HCT116 (cell line): ENCODE measurements at places on chromosomes 2 and 18. TPM values are rescaled to one million over a fixed set of nuclear protein-coding genes. Genes with fewer than 3 reads are reported as not detected.

DNA sequence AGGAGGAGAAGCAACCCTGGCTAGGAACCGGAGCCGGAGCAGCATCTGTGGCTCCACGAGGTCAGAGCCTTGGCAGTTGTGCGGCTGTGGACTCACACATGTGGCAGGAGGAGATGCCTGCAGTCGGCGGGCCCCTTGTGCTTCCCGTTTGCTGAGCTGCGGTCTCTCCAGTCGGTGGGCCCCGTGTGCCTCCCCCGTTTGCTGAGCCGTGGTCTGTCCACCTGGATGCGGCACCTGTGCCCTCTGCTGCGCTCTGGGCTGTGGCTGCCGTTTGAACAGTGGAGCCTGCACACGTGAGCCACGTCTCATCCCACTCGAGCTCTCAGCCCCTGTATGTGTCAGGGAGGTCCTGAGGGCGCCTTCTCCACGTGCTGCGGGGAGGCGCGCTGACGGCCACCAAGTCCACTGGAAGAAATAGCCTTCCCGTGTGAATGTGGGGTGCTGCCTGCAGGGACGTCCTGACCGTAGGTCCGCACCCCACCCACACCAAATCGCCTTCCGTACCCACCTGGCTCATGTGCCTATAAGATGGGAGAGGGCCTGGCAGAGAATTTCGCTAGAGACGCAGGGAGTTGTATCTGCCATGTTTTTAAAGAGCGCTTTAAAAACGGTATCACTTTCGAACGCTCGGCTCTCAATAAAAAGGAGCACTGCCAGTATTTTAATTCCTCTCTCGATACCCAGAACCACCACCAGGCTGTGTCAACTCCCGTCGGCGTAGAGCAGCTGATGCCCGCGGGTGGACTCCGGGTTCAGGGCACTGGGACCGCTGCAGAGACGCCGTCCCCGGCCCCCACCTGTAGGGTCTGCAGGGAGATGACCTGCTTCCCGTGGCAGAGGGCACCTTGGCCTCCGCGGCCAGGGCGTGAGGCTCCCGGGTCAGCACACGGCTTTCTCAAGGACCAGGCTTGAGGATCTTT is 117.0 kb downstream of the NFATC1 start:
- DNase-seq: no peak

GRCh38 chr2:234565201-234565600 is 68.3 kb upstream of the ARL4C start:
- no peak for DNase-seq

DNA sequence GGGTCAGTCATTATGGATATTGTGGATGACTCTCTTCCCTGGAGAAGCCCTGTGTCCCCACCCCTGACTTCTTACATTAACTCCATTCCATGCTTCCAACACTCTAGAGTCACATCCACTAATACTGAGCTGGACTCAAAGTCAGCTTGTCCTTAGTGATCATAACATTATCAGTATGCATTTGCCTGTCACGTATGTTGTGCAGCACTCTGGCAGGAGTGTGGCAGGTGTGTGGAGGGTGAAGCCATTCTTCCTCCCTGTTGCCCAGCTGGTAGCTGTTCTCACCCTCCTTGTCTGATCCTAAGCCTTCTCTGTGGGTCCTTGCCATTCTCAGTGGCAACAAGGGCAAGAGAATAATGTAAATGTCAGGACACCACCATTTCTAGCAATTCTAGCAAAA is 334.1 kb upstream of the RAB6C start:
- no peak for DNase-seq

GRCh38 chr2:220980966-220981675 is 591.0 kb downstream of the EPHA4 start:
- no peak for DNase-seq

- peak; percentile 45 for DNase-seq
These were observed 125.4 kb downstream of the TPO start for GRCh38 chr2:1538663-1539062.

DNA sequence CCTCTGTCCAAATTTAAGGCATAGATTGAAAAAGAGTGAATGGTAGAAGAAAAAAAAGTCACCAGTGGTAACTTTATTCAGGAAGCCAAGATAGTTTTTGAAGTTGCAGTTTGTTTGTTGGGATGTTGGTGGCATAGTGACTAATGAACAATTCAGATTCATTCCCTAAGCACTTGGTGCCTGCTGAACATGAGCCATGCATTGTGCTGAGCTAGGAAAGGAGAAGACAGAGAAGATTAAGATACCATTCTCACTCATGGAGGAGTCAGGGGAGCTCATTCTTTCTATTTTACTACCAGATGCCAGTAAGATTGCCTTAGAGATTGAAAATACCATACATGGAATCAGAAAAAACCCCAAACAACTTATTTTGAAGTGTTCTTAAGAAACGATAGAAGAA is 25.1 kb downstream of the MEIS1 start:
- DNase-seq: no peak

DNA sequence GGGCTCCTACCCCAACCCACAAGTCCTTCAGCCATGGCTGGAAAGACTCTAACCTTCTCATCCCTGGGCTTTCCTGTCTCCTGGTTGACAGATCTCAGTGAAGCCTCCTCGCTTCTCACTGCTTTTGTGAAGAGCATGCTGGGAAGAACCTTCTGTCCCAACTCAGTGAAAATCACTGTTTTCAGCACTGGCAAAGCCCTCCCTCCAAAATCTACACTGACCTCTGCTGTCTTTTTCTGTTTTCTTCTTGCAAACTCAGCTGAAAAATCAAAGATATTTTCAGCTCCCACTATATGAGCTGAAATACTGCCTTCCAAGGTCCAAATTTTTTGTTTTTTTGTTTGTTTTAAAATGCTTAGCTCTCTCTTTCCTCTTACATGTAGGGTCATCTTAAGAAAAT is 266.3 kb upstream of the AGAP1 start:
- DNase-seq: no peak

DNA sequence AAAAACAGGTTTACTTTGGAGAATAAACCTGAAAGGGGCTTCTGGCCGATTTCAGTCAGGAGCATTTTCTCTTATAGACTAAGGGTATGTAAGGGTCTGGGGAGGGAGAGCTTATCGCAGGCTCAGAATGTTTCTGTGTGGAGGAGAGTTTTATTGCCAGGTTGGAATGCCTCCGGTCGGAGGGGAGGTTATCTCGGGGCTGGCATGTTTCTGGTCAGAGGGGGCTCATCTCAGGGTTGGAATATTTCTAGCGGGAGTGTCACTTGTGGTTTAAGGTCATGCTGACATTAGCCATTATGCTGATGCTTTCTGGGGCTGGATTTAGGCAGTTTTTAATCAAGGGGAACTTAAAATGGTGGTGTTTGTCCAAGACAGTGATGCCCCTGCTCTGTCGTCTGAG is 333.6 kb downstream of the METTL4 start:
- DNase-seq: no peak

DNA sequence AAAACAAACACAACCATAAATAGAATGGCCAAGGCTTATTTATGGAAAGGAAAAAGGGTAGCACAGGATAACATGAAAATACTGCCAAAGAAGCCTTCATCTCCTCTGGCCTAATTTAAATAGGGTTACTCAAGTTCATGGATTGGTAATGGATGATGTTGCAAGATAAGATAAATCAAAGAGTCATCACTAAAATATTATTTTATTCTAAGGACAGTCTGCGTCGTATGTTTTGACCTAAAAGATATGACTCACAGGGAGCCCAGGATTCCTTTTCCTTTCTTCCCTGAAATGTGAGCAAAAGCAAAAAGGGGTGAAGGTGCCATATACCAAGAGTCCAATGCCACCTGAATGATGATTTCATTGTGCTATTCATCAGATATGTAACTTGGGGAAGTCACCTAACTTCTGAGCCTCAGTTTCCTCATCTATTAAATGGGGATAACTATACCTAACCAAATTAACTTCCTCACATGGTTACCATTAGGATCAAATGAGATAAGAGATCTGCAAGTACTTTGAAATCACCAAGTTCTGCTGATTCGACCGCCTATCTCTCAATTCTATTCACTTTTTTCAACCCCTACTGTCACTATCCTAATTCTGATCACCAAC is 137.7 kb downstream of the THADA start:
- DNase-seq: no peak

DNA sequence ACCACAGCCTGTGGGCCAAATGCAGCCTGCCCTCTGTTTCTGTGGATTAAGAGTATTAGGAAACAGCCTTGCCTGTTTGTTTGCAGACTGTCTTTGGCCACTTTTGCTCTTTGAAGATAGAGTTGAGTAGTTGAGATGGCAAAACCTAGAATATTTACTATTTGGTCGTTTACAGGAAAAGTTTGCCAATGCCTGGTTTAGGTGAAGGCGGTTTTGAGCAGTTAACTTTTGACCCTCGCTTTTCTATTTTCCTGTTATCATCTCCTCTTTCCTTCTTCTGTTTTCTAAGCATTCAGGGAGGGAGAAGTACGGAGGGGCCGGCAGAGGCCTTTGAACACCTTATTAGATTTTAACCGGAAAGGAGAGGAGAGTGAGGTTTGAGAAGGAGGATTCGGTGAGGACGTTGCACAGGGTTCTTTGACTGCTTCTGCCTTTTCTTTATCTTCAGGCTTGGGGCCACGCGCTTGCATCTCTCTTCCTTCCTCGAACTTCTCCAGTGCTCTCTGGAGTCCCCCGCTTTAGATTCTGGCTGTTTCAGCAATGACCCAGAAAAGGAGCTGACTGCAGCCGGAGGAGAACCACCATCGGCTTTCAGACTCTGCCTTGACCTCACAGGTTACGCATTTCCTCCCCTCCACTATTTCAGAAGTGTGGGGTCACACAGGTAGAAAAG is 39.2 kb downstream of the IL1R2 start:
- no peak for DNase-seq

DNA sequence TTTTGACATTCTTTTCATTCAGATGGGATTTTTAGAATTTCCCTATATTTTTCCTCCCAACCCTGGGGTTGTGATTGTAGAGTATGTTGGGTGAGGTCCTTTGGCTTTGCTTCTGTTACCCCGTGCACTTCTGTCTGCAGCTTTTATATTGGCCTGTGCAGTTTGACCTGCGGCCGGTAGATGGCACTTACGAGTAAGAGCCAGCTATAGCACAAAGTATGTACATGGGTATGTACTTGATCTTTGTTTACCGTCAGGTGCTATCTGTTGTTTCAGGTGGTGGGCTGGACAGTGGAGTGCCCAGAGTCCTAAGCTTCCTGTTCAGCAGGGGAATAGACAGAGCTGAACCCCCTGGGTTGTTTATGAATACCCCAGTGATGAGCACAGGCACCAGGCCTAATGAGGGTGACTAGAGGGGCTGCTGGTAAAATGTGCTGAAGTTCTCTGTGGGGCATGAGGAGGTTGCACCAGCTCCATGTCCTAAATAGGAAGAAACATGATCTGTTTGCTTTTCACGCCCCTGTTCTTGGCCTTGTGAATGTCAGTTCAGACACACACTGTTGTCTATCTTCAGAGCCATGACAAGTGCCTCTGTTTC is 58.9 kb upstream of the THUMPD2 start:
- DNase-seq: peak; percentile 21

DNA sequence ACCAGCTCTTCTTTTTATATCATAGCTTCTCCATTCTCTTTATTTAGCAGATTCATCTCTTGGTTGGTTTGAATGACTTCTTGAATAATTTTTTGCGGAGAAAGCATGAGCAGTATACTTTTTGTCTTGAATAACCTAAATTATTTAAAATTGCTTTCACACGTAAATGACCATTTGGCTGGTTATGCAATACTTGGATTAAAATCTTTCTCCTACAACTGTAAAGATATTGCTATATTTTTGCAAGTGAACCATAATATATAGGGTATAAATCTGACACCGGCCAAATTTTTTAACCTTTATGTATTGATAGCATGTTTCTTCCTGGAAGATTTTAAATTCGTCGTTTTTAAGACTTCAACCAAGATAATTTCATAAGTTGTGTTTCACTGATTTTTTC is 6.2 kb upstream of the ZSWIM2 start:
- no peak for DNase-seq

- no peak for DNase-seq
These were observed 327.4 kb upstream of the CWC22 start for GRCh38 chr2:180334514-180334913.

DNA sequence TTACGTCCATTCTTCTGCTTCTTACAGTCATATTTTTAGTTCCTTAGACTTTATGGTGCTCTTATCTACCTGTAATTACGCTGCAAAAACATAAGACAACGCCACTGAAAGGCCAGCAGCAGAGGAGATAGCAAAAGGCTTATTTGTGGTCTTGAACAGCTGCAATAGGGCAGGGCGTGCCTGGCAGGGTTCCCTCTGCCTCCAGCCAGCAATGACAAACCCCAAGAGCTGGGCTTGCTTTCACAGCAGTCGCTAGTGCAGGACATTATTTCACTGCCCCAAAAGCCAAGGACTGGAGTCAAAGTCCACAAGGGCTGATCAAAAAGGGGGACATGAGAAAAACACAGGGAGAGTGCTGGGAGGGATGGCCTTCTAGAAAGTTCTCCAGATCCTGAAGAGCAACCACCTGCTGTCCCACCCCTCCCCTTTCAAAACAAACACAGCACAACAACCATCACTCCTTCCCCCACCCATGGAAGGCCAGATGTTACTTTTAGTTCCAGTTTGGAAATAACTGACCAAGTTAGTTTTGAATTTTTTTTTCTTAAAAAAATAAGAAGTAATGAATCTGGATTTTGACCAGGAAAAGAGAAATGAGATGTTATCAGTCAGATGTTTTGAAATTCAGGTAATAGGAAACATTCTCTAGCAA is 127.8 kb downstream of the RBMS1 start:
- DNase-seq: no peak

DNA sequence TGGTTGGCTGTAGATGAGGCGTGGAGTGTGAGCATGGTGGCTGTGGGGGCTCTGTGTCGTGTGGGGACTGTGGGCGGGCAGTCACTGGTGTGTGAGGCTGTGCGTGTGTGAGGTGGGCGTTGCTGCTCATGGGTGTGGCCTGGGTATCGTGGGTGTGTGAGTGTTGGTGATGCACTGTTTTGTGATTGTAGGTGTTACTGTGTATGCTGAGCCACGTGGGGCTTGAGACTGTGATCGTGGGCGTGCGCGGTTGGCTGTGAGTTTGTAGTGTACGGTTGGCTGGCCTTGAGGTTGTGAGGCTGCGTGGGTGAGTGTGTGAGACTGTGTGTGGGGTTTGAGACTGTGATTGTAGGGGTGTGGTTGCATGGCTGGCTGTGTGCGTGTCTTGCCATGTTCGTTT is 8.5 kb downstream of the INHBB start:
- DNase-seq: no peak

DNA sequence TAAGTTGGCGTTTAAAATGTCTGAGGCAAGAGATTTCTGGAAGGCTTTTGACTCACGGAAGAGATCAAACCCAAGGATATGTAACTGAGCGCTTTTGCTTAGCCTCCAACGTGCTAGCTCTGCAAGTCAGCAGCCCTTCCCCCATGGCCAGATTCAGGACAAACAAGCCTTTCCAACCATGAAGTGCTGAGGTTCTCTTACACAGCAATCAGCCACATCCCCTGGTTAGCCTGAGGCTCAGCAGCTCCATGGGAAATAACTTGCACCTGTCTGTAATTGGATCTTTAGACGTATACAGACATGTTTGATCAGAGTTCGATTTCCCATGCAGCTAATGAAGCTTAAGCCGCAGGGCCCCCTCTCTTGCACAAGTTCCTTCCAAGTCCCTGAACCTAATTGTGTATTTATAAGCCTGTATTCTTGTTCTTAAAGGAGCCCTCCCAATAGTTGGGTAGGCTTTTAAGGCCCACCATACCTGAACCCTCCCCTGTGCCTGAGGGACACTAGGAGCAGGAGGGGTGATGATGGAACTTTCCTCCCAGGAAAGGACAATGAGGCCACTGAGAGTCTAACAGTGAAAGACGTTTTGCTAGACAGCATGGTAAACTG is 2.1 kb upstream of the TMEM131 start:
- no peak for DNase-seq

Gene SERPINB12
- not detected for total RNA-seq

Gene TMEM17
- total RNA-seq: 3.2 TPM

Gene POLR1A
- total RNA-seq: 46.6 TPM

Gene MLPH
- 81.4 TPM for total RNA-seq

Gene REEP1
- total RNA-seq: 5.9 TPM

Gene MZT2B
- 334 TPM for total RNA-seq

Gene PKDCC
- total RNA-seq: 0.84 TPM

Gene GNAL
- 4.6 TPM for total RNA-seq

Gene HOXD8
- total RNA-seq: 6.0 TPM
